ENCODE measurements at places on chromosomes 7 and 10.

GRCh38 chr10:33869028-33869427 is 534.6 kb upstream of the NRP1 start:
- DNase-seq: peak; percentile 83

- no peak for DNase-seq
Measured at GRCh38 chr10:112352044-112352443, 21.9 kb upstream of the ACSL5 start.

- DNase-seq: no peak
Measured at GRCh38 chr7:84529480-84530205, 335.1 kb upstream of the SEMA3A start.

GRCh38 chr7:73850781-73851207 is 8.5 kb upstream of the METTL27 start:
- no peak for DNase-seq

DNA sequence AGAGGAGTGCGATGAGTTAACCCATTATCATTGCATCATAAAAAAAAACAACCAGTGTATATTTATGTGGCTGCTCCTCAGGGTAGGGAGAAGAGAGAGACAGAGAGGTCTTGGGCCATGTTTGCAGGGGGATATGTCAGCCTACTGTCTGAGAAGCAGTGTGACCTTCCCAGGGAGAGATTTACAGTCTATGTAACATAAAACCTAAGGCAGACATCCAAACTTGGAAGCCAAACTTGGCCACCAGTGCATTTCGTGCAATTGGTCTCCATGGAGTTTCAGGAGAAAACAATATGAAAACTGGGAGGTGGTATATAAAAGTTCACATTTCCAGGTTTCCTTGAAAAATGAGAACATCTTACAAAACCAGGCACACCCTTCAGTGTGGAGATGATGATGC is 85.9 kb upstream of the CXCL12 start:
- DNase-seq: peak; percentile 80

DNA sequence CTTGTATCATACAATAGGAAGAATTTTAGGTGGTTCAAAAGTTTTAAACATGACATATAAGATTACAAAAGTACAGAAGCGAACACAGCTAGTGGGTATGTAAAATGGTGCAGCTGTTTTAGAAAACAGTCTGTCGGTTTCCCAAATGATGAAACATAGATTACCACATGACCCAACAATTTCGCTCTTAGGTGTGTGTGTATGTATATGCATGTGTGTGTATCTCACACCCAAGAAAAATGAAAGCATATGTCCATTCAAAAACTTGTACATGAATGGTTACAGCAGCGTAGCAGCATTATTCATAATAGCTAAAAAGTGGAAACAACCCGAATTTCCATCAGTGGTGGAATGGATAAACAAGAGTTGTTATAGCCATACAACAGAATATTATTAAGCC is 23.5 kb downstream of the AFAP1L2 start:
- DNase-seq: no peak

GRCh38 chr7:149690688-149691446 is 82.5 kb downstream of the ZNF467 start:
- DNase-seq: peak; percentile 51

Data from kidney (tissue), 22 donors.